ENCODE measurements at places on chromosomes 7 and 10. TPM values are rescaled to one million over a fixed set of nuclear protein-coding genes. Genes with fewer than 3 reads are reported as not detected.
A peak's percentile ranks its signal among the peaks of the same experiment; 100 is the strongest.

DNA sequence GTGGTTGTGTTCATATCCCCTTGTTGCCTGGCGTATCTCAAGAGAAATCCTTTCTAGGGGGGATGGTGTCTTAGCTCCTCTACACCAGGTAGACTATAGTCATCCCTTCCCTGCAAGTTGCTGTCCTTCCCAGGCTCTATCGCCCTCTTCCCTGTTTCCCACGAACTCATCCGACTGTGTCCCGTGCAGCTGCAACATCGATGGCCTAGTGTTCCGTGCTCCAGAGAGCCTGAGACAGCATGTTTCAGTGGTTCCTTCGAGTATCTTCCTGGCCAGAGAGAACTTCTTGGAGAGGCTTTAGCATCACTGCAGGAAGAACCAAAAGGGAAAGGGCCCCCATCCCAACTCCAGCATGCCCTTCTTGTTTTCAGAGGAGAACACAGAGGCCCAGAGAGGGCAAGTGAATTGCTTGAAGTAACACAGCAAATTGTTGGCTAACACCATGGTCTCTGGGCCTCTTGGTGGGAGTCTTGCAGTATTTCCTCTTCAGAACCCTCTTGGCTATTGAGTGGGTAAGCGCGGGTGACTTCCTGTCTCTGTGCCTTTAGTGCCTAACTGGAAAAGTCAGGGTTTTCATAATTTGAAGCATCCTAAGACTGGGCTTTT, 162.9 kb downstream of the RGS10 start:
- no peak for DNase-seq

DNA sequence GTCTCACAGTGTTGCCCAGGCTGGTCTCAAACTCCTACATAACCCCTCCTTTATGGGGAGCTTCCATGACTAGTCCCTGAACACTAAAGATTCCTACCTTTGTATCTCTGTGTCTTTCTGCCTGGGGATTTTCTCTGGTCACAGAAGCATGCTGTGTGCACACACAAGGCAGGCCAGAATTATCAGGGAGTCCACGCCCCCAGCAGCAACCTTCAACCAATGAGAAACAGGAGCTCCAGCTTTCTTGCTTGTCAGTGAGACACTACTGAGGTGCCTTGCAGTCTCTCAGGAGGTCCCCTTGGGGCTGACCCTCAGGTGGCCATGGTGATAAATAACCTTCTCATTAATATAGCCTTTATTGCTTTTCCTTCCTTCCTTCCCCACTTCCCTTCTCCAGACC, 45.1 kb upstream of the AUTS2 start:
- DNase-seq, result no peak

The VAX1 gene
- total RNA-seq, result not detected

The NRCAM gene
- total RNA-seq, result 0.31 TPM

GRCh38 chr10:83492004-83492403, 647.3 kb upstream of the GHITM start:
- no peak for DNase-seq

DNA sequence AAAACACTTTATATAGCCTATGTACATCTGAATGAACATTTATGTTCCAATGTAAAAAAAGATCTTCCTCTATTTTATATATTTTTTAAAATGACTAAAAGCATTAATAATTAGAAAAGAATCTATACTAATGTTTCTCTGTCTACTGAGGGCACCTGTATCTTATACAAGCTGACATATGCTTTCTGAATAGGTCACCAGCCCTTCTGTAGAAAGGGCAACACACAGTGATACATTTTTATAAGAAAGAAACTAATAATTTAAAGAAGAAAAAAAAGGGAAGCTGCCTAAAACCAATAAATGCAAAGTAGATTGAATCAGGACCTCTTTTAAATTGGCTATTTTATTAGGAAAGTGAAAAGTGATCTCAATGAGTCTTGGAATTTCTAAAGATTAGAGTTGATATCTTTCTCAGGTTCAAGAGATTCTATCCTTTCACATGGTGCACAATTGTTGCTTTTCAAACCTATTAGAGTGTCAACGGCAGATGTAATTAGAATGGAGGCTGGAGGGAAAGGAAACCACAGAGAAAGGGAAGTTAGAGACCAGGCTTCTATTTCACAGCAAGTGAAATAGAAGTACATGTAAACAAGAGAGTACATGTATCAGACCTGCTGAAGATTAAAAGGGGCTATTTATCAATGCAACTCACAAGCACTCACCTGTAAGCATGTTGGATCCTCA, 6.3 kb downstream of the MTPN start:
- DNase-seq, result no peak

The CCDC186 gene
- 10.7 TPM for total RNA-seq

DNA sequence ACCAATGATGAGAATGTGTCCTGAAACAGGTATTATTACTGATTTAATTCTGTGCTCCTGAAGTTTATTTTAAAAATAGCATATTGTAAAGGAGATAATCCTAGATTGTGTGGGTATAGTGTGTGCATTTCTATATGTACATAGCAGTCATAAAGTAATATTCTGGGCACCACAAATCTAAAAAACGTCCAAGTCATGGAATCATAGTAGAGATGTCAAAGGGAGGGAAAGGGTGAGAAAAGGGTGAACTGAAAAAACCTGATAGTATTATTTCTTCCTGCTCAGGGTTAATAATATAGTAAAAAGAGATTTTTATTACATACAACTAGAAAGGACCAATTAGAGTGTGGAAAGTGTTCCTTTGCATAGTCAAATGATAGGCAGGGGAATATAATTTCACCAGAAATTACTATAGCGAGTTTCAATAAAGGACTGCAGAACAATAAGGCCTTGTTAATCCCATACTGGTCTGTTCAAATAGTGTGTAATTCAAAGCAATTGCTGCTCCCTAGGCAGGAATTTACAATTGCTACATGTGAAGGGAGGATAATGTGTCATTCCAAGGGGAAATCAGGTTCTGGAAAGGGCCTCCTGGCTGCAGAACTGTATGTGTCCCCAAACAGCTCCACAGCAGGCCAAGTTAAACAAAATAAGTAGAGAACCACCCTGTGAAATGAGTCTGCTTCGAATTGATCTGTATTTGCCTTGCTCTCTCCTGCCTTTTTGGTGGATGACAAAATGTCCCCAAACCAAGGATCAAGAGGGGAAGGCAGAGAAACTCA, 42.5 kb upstream of the KMT2E start:
- peak; percentile 35 for DNase-seq

DNA sequence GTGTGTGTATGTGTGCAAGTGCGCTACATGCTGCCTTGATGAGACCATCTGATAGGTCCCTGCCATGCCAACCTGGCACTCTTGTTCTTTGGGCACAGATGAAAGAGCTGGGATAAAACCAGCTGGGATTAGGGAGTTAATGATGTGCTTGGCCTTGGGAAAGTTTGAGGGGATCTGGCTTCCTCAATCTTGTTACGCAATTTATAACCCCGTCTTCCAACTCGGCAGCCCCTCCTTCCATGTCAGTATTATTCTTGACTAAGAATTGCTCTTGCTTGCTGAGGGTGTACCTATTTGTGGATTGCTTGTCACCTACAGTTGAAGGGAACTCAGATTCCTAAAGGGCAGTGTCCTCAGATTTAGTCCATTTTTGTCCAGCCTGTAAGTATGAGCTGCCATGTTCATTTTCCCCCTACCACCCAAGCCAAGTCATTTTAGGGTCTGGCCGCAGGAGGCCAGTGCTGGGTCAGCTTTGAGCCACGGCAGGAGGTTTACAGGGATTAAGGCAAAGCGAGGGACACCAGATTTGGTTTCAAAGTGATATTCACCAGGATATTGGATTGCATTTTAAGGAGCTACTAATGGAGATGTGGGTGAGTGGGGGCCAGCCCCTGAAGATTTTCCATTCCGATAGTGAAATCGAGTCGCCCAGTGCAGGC, 34.1 kb upstream of the KCNMA1 start:
- DNase-seq, result no peak

The AMZ1 gene
- total RNA-seq, result not detected

- no peak for DNase-seq
Observed at GRCh38 chr7:99248391-99249095, 24.1 kb upstream of the MYH16 start.

DNA sequence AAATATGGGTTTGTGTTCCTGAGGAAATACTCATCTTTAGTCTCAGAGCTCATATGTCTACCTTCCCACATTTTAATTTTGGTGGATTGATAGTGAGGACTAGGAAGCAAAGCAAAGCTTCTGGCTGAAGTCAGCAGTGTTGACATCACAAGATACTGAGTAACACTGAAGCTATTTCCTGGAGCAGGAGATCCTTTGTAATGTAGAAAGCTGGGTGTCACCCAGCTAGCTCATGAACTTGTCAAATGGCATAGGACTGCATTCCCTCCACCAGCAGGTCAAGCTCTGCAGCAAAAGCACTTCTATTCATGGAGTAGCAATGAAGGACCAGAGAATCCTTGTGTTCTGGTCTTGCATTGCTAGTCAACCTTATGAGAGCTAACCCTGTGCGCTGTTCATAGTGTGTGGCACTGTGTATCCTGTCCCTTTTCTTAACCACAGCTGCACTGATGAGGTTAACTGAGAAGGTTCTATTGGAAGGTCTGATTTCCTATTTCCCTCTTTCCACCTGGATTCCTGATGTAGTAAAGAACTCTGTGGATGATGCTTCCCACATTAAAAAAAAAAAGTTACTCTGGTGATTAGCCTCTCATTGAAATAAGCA, 94.8 kb upstream of the ZNF804B start:
- DNase-seq, result no peak

- no peak for DNase-seq
Observed at GRCh38 chr7:69388452-69389137, 209.7 kb upstream of the AUTS2 start.

GRCh38 chr10:102603946-102604345, 40.3 kb upstream of the TRIM8 start:
- DNase-seq, result no peak

The NXPH1 gene
- total RNA-seq, result not detected

- DNase-seq, result no peak
Observed at GRCh38 chr7:41205600-41205999, 497.3 kb downstream of the INHBA start.

GRCh38 chr10:42783181-42783549, 570 bp downstream of the BMS1 start:
- DNase-seq, result no peak

DNA sequence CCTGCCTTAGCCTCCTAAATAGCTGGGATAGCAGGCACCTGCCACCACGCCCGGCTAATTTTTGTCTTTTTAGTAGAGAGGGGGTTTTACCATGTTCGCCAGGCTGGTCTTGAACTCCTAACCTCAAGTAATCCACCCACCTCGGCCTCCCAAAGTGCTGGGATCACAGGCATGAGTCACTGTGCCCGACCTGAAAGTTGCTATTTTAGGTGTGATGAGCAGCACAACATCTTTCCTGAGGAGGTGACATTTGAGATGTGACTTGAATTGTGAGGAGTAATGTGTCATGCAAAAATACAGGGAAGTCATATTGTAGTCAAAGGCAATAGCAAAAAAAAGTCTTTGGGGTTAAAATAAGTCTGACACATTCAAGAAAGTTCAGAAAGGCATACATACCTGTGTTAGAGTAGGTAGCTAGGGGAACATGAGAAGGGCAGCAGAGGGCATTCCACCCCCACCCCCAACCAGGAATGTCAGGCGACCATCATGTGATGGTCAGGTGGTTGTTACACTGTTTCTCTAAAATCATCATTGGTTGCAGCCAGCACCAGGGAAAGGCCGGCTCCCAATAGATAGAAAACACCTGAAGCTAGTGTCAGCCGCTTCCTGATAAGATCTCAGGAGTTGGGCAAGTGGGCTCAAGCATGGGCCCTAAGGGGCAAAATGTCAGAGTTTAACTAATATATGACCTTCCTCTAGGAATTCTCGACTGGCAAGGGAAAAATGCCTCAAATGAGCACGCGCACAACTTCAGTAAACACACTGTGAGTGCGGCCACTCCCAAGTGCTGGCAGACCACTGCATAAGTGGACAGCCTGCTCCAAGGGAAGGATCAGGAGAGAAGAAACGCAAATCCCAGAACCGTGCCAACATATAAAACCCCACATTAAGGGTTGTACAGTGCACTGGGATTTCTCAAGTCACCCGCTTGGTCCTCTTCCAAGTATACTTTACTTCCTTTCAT, at the start of gene TACC2:
Gene TACC2 (plus strand): TSS at position 803 of the 964 bp plus-strand sequence. CDS start 32,819 bp downstream, outside the sequence.
- DNase-seq, result peak; percentile 74

The IFIT1B gene
- not detected for total RNA-seq

- DNase-seq, result no peak
Observed at GRCh38 chr7:82335001-82335400, 108.6 kb downstream of the CACNA2D1 start.

The VSTM4 gene
- total RNA-seq, result 4.0 TPM

- DNase-seq, result no peak
Observed at GRCh38 chr7:155466142-155466813, 8.3 kb downstream of the EN2 start.

All from gastrocnemius medialis (tissue), 4 donors.